ENCODE measurements at places on chromosomes 1 and 21.

- no peak for DNase-seq
Observed at GRCh38 chr21:27233514-27234115, 266.7 kb upstream of the ADAMTS5 start.

DNA sequence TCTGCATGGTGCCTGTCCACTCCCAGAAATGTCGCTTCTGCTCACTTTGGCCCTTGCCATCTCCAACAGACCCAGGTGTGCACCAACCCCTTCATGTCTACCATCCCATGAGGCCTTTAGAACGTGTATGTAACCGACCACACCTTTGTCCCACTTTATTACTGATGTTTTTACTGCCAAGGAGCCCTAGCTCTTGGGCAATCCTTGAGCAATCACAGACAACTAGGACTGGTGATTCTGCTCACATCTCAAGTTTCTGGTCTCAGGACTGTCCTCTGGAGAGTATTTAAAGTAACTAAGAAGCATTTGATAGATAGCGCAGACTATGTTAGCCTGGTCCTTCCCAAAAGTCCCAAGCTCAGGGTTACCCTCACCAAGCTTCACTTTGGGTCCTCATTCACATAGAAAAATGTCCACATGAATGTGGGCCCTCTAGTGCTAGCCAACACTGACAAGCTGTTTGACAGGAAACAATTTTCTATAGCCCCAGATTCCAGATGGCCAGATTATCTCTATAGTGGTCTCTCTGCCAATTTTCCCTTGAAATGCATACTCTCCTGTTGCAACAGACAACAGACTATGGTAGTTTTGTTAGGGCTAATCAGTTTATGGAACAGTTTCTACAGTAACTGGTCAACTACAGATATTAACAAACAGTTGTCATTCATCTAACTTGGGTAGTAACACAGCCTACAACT is 6.9 kb upstream of the TMEM81 start:
- DNase-seq, result no peak

DNA sequence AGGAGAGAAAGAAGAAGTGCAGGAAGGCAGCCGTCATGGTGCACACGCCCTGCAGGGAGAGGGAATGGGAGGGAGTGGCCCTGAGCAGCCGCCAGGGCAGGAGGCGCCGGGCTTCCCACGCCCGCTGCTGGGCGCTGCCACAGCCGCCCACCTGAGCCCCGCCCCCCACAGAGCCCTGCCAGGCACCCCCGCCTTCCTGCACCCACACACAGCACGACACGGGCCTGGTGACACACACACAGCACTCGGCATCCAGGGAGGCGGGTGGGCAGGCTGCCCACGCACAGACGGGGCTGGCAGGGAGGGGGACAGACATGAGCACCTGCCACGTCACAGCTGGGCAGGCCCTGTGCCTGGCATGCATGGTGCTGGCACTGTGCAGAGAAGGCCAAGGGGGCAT is 27.5 kb downstream of the ADGRB2 start:
- peak; percentile 19 for DNase-seq

- no peak for DNase-seq
Observed at GRCh38 chr1:19879227-19879626, 3.0 kb upstream of the OTUD3 start.

GRCh38 chr1:24015221-24016210 is 35.4 kb upstream of the SRSF10 start:
- no peak for DNase-seq

DNA sequence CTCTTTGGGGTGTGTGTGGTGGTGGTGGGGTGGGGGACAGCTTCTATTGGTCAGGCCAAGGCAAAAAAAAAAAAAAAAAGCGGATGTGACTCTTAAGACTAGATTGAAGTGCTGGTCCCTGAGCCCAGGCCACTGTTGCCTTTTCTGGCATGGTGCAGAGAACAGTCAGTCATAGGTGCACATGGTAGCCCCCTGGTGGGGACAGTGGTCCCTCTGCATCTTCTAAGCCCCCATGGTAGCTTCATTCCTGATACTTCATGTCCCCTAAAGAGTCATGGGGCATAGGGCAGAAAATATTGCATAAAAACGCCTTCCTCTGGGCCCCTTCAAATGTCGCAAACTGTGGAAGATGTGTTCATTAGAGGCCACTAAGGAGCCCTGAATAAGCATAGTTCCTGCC is 371.8 kb downstream of the NPHP4 start:
- no peak for DNase-seq

DNA sequence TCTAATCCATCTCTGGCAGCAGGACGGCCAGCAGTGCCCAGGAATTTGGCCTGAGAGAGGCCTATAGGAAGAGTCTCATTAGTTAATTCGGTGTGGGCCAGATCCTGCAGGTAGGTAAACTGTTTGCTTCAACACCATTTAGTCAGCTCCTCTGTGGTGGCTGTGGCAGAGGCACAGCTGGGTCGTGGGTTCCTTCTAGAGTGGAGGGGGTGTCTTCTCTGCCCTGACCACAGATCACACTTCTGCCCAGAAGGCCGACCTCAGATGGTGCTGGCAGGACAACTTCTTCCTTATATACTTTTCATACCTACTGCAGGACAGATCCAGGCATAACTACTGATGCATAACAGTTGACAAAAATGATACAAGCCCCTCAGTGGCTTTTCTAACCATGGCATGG is 281.4 kb downstream of the RPS6KC1 start:
- no peak for DNase-seq

DNA sequence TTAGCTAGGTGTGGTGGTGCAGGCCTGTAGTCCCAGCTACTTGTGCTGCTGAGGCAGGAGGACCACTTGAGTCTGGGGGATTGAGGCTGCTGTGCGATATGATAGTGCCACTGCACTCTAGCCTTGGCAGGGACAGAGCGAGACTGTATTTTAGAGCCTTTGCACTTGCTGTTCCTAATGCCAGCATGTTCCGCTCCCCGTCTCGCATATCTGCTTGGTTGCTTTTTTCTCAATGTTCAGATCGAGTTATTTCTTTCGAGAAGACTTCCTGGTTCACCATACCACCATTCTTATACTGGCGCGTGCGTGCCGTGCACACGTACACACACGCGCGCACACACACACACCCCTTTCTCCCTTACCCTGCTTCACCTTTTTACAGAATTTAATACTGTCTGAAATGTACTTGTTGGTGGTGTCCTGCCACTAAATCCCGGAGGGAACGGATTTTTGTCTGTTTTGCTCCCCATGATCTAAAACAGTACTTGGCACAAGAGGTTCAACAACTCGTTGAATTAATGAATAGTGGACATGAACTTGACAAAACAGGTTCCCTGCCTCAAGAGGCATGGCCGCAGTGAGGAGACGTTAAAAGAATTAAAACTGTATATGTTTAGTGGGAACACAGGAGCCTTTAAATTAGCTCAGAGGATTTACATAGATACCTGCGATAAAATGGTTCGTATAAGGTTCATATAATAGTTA is 1.1 kb upstream of the RPRD2 start:
- no peak for DNase-seq

GRCh38 chr1:37940299-37940947 is 6.4 kb downstream of the INPP5B start:
- DNase-seq, result no peak

DNA sequence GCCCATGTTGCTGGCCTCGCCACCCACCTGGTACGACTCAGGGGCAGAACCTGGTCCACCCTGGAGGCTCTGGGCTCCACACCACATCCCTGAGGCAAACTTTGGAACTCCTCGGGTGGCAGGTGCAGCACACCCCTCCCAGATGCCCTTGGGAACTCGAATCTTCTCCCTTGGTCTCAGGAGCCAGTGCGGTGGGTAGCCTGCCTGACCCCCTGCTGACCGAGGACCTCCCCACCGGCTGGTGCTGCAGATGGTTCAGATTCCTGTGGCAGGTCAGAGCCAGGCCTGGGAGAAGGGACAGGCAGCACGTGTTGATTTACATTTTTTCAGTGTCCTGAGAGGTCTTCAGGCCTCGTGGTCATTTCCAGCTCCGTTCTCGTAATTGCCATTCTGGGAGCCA is 6.3 kb upstream of the CFAP410 start:
- no peak for DNase-seq

DNA sequence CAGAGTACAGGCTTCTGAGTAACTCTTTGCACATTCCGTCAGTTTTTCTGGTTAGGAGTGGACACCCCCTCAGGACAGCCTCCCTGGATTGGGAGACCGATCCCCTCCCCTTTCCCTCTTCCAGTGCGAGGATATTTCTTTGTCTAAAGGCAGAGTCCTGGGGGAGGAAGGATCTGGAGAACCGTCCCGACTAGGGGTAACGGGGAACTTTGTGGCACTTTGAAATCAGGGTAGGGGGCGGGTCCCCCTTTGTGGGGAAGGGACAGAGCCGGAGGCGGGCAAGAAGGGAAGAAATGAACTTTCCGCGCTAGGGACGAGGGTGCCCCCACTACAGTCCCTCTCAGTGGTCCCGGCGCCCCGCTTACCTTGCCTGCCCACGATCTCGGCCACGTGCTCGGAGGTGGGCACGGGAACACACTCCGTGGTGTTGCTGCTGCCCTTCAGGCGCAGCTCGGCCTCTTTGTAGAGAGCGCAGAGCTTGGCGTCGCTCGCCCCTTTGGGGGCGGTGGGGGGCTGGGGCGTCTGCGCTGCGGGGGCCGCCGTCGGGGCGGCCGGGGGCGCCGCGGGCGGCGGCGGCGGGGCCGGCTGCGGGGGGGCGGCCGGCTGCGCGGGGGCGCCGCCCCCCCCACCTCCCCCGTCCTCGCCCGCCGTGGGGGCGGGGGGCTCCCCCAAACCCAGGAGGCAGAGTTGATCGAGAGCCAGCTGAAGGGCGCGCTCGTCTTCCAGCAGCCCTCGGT is 917 bp downstream of the MEX3A start:
- DNase-seq, result no peak

DNA sequence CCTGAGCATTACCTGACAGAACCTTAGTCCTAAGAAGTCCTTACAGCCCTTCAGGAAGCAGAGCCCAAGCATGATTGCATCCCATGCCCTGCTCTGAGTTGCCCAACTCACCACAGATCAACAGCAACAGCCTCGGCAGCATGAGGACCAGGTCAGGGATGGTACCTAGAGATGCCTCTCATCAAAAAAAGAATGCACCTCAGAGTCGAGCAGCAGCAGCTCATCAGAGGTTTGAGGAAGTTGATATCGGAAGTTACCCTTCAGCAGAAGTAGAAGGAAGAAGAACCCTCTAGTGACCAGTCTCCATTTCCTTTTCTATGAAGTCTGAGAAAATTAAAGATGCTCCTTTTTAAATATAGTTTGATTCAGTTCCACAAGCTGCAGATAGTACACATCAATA is at the start of gene FCRL1:
TSS of gene FCRL1 (minus strand) at position 225 of the 400 bp plus-strand sequence. CDS start at position 142, 83 bp downstream.
- no peak for DNase-seq

DNA sequence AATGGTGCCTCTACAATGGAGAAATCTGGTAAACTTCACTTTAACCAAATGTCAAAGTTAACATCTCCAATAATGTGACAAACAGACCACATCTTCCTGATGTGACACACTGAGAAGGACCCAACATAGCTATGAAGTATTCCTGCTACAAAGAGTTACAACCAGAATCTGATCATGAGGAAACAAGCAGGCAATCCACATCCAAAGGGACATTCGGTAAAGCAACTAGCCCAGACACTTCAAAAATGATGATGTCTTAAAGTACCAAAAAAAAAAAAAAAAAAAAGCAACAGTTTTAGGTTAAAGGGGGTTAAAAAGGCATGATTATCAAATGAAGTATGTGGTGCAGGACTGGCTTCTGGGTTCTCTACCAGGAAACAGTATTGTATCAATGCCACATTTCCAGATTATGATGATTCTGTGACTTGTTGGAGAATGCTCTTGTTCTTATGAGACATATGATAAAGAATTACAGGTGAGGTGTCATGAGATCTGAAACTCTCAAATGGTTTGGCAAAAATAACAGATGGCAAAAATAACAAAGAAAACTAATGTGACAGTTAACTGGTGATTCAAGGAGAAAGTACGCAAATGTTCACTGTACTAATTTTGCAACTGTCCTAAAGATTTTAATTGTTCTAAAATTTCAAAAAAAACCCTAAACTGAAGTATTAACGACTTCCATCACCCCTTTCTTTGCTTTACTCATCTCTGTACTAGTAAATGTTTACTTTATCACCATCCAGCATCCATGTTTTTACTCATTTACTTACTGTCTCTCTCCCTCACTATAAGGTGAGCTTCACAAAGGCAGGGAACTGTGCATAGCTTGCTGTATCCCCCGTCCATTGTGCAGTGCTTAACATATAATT is 2.8 kb downstream of the CD58 start:
- no peak for DNase-seq

- no peak for DNase-seq
Observed at GRCh38 chr1:25544819-25545218, 1.4 kb downstream of the LDLRAP1 start.

- DNase-seq, result no peak
Observed at GRCh38 chr1:114771992-114772391, 8.5 kb downstream of the SIKE1 start.

DNA sequence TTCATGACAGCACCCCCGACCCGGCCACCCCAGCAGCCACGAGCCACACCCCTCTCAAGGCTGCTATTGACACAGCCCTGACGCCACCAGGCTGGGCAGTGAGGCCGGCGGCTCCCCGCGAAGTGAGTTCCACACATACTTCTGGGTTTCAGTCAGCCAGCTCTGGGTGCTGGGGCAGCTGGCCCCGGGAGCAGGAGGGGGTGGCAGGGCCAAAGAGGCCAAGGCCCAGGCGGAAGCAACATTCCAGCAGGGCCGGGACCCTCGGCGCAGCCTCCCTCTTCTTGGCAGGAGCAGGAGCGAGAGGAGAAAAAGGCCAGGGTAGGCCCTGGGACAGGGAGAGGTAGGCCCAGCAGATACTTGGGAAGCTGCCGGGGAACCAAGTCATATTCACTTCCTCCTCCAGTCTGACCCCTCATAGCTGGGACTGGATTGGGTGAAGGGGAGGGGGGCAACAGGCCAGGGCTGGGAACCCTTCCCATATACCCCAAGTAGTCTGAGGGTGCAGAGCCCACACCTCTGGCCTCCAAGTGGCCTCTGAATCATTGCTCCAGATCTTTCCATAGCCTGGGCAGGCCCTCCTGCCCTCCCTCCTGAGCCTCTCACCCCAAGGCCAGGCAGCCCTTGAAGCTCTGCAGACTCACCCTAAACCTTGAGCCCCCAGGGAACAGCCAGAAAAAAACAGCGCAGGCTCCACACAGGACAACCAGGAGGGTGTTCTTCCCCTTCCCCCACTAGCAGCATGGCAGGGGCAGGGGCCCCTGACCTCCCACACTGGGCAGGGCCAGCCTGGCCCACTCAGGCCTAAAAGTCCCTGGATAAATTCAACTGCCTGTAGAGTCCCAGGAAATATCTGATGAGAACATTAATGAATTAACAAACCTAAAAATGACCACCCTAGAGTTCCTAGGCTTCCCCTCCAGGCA is 5.7 kb downstream of the HSPG2 start:
- DNase-seq, result no peak

DNA sequence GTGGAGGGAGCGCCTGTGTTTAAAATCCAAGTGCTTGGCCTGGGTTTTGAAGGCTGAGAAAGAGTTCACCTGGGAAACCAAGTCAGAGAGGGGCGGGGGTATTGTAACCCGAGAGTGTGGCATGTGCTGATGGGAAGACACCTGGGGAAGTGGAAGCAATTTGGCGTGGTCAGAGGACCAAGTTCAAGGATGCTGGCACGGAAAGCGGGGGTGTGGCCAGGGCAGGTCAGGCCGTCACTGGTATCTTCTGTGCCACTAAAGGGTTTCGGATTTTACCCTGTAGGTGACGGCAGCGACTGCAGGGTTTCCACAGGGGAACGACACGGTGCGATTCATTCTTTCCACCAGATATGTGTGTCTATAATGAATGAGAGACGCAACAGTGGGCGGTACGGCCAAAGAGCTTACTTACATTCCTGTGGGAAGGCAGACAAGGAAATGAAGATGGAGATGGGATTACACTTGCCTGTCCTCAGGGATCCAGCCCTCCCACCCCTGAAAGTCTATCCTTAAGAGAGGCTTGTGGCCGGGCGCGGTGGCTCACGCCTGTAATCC is 31.3 kb downstream of the CA6 start:
- DNase-seq, result no peak
